ENCODE measurements at places on chromosomes 2 and 18.

- DNase-seq, result no peak
These were observed 92.2 kb downstream of the C1QL2 start for GRCh38 chr2:119066272-119066804.

DNA sequence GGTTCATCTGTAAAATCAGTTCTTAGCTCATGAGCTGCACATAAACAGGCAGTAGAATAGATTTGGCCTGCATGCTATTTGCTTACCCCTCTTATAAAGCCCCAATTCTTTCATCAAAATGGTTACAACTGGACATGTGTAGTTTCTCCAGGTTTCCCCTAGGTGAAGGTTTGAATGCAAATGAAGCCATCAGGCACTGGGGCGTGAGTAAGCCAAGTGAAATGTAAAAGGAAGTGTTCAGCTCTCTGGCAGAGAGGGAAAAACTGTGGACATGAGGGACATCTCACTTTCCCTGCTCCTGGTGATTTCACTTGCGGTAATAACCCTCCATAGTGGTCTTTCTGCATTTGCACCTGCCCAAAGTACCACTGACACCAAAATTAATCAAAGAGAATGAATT, 1402.3 kb upstream of the LRRTM1 start:
- no peak for DNase-seq

DNA sequence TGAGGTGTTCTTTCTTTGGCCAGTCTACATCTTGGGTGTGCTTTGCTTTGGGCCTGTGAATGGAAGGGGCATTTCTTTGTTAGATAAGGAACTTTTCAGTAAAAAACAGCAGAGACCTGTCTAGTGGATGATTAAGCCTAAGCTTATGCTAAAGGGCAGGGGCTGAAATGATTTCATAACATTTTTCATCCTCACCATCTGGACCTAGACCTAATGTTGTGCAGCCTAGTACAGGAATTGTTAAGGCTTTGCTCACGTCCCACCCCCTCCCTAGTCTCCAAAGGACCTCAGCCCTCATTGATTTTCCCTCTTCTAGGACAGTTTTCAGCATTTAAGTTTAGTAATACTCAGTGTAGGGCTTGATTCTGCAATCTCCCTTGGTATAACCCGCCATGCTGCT, 111.8 kb downstream of the PRKCE start:
- DNase-seq, result no peak

DNA sequence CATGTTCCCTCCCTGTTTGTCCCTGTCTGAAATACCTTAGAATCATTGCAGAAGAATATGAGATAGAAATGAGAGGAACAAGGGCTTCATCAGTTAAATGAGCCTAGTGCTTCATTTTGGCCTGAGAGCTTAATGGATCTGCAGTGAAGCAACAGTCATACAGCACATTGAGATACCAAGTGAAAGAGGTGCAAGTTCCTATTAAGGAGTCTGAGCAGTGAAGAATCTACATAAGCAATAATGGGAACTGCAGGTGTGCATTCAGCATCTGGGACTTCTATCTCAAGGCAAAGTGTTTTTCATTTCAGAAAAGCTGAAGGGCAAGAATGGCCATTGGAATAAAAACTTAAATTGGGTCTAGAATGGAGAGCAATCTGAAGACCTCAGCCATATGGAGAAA, 323.2 kb upstream of the SLC39A10 start:
- no peak for DNase-seq

- no peak for DNase-seq
These were observed 27.0 kb upstream of the LPIN1 start for GRCh38 chr2:11719230-11719977.

DNA sequence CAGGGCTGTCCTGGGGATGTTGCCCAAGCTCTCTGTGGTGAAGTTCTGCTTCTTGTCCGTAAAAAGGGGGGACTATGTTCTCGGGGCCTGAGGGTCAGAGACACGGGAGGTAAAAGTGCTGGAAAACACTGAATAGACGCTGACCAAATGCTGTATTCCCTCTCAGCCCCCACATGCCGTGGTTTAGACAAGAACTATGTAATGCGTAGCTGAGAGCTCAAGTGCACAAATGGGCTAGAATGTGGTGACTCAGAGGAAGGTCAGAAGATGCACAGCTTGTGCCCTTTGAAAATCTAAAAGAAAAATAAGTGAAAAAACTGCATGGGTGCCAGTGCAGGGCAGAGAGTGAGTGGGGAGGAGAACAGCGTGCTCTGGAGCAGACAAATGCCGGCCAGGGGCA, 80.3 kb upstream of the MAP4K4 start:
- DNase-seq, result no peak

GRCh38 chr18:11258039-11258610, 108.8 kb upstream of the PIEZO2 start:
- DNase-seq, result no peak

GRCh38 chr2:42954227-42954962, 162.0 kb upstream of the HAAO start:
- DNase-seq, result no peak

DNA sequence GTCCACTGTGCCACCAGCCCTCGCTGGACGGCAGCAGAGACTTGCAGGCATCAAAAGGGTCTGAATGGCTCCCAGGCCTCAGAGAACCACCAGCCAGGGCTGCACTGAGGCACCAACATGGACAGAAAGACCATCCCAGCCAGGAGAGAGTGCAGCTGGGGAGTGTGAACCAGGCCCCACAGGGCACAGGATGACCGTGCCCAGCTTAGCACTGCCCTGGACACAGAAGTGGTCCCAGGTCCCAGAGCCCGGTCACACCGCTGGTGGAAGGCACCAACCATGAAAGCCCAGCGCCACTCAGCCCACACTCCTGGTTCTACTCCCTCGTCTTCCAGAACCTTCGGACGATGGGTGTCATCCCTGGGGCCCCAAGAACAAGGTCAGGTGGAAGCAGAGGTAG, 20.5 kb downstream of the AQP12A start:
- DNase-seq, result no peak

DNA sequence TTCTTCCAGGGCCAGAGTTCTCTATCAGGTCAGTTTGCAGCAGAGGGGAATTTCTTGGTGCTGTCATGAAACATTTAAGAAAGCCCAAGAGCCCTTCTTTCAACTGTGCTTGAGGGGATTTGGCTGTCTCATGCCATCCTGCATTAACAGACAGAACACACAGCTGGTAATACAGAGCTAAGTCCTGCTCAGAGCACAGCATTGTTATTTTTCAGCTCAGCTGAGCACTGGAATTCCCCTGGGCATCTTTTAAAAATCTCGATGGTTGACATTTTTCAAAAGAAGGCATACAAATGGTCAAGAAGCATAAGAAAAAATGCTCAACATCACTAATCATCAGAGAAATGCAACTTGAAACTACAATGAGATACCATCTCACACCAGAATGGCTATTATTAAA, 14.9 kb upstream of the IL1R2 start:
- no peak for DNase-seq

GRCh38 chr2:230589497-230590015, 123.1 kb upstream of the CAB39 start:
- no peak for DNase-seq

DNA sequence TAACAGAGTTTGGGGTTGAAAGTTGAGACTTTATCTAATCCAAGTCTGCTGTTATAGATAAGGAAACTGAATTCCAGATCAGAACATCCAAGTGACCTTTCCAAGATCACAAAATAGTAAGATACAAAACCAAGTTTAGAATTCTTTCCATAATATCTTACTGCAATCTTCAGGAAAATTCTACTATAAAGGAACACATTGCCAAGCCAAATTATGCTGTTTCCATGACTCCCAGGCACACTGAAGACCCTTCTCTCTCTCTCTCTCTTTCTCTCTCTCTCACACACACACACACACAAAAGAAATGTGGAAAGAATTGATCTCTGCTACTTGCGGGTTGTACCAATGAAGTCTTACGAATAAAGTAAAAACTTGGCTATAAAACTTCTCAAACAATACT, 398.4 kb downstream of the METTL4 start:
- no peak for DNase-seq

- no peak for DNase-seq
These were observed 491.8 kb upstream of the NRP2 start for GRCh38 chr2:205190528-205190927.

DNA sequence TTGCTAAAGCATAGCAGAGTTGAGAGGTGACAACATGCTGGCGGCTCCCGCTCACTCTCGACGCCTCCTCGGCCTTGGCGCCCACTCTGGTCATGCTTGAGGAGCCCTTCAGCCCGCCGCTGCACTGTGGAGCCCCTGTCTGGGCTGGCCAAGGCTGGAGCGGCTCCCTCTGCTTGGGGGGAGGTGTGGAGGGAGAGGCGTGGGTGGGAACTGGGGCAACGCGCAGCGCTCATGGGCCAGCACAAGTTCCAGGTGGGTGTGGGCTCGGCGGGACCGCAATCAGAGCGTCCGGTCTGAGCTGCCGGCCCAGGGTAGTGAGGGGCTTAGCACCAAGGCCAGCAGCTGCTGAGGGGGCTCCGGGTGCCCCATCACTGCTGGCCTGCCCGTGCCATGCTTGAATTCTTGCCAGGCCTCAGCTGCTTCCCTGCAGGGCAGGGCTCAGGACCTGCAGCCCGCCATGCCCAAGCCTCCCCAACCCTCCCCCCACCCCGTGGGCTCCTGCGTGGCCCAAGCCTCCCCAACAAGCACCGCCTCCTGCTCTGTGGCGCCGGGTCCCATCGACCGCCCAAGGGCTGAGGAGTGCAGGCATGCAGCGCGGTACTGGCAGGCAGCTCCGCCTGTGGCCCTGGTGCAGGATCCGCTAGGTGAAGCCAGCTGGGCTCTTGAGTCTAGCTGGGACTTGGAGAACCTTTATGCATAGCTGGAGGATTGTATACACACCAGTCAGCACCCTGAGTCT, 2052.8 kb upstream of the CELF4 start:
- no peak for DNase-seq

DNA sequence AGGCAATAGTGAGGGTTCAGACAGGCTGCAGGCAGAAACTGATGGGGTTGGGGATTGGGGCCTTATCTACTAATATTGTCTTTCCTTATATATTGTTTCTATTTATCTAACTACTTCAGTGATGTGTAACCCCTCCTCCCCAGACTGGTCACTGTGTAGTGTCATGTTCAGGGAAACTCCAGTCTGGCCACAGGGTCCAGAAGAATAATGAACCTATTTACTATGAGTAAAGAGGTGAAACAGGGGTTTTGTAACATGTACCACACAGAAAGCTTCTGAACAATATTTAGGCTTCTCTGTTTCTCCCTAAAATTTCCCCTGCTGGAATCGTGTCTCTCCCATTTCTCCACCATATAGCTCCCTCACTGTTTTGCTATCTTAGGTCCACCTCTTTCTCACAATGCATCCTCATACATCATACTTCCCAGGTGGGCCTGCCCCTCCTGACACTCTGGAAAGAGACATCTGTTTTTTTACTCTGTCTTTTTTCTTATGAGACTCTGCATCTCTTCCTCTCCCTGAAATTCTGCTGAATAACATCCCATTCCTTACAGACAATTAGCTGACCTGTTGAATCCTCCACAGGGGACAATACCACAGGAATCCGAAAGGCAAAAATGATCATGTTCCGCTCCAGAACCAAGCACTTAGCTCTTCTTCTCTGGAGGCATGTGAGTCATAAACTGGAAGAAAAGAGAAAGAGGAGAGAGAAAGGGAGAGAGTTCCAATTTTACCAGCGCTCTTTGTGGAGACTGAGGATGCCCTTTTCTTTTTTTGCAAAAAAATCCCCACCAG, 154.8 kb downstream of the ZEB2 start:
- DNase-seq, result no peak

- no peak for DNase-seq
These were observed 799 bp downstream of the CYTIP start for GRCh38 chr2:157443090-157443489.

- DNase-seq, result no peak
These were observed 4.4 kb upstream of the ZEB2 start for GRCh38 chr2:144524118-144525009.

- DNase-seq, result no peak
These were observed 206.3 kb upstream of the GYPC start for GRCh38 chr2:126449677-126450076.

- no peak for DNase-seq
These were observed 11.0 kb downstream of the CDH7 start for GRCh38 chr18:65761636-65762295.

DNA sequence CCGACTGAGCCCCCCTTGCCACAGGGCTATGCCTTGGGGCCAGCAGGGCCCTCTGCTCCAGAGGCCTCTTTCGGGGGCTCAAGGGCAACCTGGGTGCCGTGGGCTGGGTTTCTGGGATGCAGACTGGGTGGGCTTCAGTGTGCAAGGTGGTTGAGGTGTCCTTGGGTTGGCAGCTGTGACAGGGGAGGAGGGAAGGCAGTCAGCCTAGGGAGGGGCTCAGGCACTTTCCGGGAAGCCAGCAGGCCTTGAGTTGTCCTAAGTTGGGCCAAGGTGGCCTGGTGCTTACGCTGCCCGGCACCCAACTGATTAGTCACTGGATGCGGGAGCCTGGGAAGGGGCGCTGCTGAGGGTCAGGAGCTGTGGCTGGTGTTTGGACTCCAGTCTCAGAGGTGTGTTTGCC, 199.5 kb downstream of the TWIST2 start:
- no peak for DNase-seq

DNA sequence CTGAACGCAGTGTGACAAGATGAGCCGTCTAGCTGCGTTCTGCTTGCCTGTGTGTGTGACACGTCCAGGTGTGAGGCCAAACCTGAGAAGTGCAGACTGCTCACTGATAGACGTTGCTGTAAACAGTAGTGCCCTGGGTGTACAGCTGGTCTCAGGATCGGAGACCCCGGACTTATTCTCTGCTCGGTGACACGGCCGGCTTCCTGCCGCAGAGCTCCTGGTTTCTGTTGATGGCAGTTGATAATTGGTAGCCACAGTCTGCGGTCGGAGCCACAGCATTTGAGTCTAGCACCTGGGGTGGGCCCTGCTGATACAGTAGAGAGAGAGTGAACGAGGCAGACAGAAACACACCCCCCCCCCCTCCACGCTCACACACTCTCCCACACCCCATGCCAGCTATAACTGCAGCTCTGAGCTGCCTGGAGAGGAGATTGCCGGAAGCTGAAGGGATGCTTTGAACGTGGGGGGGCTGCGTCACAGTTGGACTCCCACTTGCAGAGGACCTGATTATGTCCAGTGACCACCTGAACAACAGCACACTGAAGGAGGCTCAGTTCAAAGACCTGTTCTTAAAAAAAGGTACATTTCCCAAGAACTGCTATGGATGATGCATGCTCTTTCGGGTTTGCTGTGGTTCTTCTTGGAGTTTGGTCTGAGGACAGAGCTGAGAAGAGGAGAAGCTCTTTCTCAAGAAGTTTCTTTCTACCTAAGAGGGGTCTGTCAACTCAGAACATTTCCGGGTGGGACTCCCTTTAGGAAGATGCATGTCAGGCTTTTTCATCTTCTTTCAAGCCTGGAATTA, 114.0 kb downstream of the FAM210A start:
- no peak for DNase-seq

GRCh38 chr2:1728821-1729220, 15.5 kb downstream of the PXDN start:
- no peak for DNase-seq

DNA sequence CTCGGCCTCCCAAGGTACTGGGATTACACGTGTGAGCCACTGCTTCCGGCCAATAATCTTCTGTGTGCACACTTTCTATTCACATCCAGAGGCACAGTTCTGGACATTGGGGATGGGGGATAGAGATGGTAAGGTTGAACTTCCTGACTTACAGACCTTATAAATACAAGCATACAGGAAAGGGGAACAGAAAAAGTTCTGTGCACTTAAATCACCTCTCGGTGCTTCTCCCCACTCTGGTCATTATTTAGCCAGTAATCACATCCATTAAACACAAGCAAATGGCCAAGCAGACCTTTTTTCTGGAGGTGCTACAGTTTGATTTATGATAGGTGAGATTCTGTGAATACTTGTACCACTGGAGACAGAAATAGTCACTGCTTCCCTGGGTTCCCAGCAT, 110.6 kb downstream of the CRIM1 start:
- no peak for DNase-seq

- no peak for DNase-seq
These were observed 19.6 kb downstream of the CEP68 start for GRCh38 chr2:65075605-65076344.

- DNase-seq, result no peak
These were observed 33.2 kb downstream of the LAMA1 start for GRCh38 chr18:7084080-7085065.

Data from Panc1 (cell line).